ENCODE measurements at places on chromosomes 6 and 20.

DNA sequence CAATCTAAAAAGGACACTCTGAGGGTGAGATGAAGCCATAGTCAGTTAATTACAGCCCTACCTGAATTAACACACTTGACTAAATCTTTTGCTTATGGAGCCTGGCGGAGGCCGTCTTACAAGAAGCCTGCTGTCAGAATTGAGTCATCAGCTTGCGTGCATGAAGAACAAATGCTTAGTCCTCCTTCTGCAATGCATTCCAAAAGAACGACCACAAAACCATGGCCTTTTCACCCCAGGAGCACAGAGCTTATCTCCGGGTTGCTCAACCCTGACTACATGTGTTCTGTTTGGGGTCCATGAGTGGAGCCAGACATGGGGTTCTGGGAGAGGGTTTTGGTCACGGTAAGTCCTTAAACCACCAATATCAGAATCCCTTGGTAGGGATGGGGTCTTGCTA is 318.1 kb downstream of the CLIC5 start:
- peaks cover 18% of the 10 kb centered on the region for H3K4me1 ChIP-seq
- DNase-seq: peak; percentile 83
- peak overlapping the region; percentile 89 for H3K27ac ChIP-seq

GRCh38 chr20:32523613-32524213 is 61.4 kb downstream of the NOL4L start:
- H3K27ac ChIP-seq: no peak overlapping the region
- DNase-seq: peak; percentile 78
- H3K36me3 ChIP-seq: no peaks in the 10 kb centered on the region
- H3K4me3 ChIP-seq: no peak overlapping the region

DNA sequence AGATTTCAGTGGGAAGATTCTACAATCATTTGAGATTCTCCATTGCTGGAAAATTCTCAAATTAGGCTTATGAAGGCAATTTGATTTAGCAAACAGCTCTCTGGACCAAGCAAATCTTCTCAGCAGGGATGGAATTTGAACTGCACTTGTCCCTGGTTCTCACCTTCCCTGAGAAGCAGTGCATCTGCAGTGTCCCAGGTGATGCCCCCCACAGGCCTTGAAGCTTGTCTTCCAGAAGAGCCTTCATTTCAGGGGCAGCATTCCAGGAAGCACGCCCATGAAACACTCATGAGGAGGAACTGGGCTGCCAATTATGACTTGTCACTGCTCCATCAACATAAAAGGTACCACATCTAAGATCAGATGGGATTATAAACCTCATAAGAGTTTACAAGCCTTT is 82.8 kb upstream of the HDAC2 start:
- no peaks in the 10 kb centered on the region for H3K27me3 ChIP-seq
- no peak overlapping the region for H3K27ac ChIP-seq

DNA sequence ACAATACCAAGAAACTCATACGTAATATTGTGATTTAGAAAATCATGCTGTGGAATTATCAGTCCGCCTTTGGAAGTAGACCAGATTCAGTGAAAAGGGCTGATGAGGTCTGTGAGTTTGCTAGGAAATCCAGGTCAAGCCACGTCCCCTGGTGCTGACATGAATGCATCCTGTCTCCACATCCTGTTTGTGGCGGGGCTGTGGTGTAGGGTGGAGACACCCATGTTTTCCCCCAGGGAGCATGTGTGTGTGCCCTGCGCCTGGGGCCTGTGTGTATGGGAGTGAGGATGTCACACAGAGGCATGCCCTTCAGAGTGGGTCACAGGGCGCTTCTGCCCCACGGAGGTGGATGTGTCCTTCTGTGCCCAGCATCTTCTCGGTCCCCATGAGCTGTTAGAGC is 109.1 kb downstream of the SASH1 start:
- H3K27me3 ChIP-seq: no peaks in the 10 kb centered on the region
- H3K36me3 ChIP-seq: peaks cover 4% of the 10 kb centered on the region
- no peak overlapping the region for H3K4me3 ChIP-seq
- H3K4me1 ChIP-seq: no peaks in the 10 kb centered on the region
- H3K27ac ChIP-seq: no peak overlapping the region

Data from osteoblast (primary cell).